Sigmoid colon (tissue), 7 donors: ENCODE measurements at places on chromosomes 1 and 21. TPM values are rescaled to one million over a fixed set of nuclear protein-coding genes. Genes with fewer than 3 reads are reported as not detected.

DNA sequence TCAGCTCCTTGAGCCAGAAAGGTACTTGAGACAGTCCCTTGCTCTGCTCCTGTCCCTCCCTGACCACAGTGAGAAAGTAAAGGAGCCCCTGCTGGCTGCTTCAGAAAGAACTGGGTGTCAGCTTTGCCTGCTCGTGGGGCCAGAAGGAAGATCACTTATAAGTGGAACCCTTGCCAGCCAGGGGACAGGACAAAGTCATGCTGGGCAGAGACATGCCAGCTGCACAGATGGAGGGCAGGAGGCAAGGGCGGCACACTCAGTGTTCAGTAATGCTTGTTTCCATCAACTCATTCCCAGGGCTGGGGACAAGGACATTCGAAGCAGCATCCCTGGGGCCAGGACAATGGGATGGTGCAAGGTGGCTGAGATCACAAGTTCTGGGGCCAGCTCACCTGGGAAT is 41.8 kb downstream of the NTPCR start:
- no peaks in the 10 kb centered on the region for H3K36me3 ChIP-seq
- H3K4me3 ChIP-seq = no peak overlapping the region
- no peak overlapping the region for H3K27ac ChIP-seq
- no peak for DNase-seq

DNA sequence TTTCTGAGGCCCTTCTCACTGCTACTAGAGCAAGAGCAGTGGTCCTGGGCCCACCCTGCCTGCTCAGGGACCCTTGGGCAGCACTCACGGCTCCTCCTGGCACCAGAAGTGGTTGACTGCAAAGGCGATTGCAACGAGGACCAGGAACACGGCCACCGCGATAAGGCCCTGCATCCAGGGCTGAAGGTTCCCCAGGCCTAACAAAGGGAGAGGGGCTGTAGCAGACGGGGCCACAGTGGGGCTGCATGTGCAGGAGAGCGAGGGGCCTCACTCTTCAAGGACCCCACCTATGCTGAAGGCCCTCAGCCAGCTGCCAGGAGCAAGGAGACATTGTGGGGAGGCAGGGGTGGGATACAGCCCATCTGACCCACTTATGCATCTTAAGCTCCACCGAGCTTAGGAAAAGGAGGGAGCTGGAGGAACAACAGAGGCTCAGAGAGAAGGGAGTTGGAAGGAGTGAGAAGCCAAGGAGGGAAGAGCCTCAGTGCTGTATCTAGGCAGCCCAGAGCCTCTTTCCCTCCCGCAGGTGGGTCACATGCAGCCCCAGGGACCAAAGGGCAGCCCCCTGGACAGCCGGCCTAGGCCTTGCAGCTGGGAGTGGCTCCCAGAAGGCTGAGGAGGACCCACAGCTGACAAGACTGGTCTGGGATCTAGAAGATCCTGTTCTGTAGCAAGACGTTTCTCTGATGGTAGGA is 2.5 kb downstream of the PDZK1IP1 start:
- no peaks in the 10 kb centered on the region for H3K36me3 ChIP-seq
- no peak overlapping the region for H3K4me3 ChIP-seq
- no peak for DNase-seq
- H3K27ac ChIP-seq = no peak overlapping the region
- no peaks in the 10 kb centered on the region for H3K4me1 ChIP-seq

Gene ATXN7L2
- total RNA-seq = 2.5 TPM

- H3K27me3 ChIP-seq = no peaks in the 10 kb centered on the region
- H3K27ac ChIP-seq = no peak overlapping the region
- H3K4me3 ChIP-seq = no peak overlapping the region
- no peak for DNase-seq
- H3K4me1 ChIP-seq = no peaks in the 10 kb centered on the region
- H3K36me3 ChIP-seq = no peaks in the 10 kb centered on the region
Observed at GRCh38 chr1:67393240-67393639, 37.0 kb downstream of the SERBP1 start.

DNA sequence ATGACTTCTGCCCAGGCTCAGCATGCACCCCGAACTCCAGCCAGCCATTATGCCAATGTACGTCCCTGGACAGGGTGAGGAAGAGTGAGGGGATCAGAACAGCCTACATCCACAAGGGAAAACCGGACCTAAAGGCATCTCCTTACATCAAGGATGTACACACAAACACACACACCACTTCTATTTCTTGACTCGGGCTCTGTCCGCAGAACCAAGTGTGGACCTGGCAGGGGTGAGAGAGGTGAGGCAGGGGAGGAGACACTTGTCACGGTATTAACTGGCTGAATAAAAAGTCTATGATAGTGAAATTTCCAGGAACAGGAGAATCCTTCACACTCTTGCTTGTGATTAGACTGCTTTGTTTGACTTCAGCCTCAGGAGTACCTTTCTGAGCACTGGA is 2.3 kb downstream of the LMOD1 start:
- peaks cover 22% of the 10 kb centered on the region for H3K36me3 ChIP-seq
- H3K27ac ChIP-seq = peak overlapping the region; percentile 91
- H3K4me3 ChIP-seq = peak overlapping the region; percentile 73
- H3K4me1 ChIP-seq = peaks cover 31% of the 10 kb centered on the region

Gene TXNDC12
- total RNA-seq = 26.5 TPM

DNA sequence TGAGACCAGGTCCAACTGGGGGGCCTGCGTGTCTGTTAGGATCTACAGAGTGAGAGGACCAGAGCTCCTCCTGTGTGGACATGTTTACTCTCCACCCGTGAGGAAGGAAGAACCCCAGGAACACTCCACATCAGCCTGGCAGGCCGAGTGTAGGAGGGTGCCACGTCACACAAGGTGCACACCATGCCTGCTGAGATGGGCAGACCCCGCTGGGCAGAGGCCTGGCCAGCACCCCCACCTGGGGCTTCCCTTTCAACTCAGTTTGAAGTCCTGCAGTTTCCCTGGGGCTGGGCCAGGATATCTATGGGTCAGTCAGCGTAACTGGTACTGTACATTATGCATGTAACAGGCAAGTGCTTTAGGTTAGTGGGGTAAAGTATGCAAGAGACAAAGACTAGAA is 30.1 kb upstream of the PCBP3 start:
- no peak overlapping the region for H3K4me3 ChIP-seq
- no peak for DNase-seq
- H3K27ac ChIP-seq = no peak overlapping the region
- no peaks in the 10 kb centered on the region for H3K36me3 ChIP-seq

- H3K4me1 ChIP-seq = no peaks in the 10 kb centered on the region
- H3K27ac ChIP-seq = no peak overlapping the region
- H3K4me3 ChIP-seq = no peak overlapping the region
- no peak for DNase-seq
- no peaks in the 10 kb centered on the region for H3K27me3 ChIP-seq
Observed at GRCh38 chr1:231964961-231965360, 338.4 kb downstream of the DISC1 start.

- H3K27me3 ChIP-seq = no peaks in the 10 kb centered on the region
- DNase-seq = no peak
- H3K4me3 ChIP-seq = no peak overlapping the region
- H3K4me1 ChIP-seq = no peaks in the 10 kb centered on the region
- H3K27ac ChIP-seq = no peak overlapping the region
- no peaks in the 10 kb centered on the region for H3K36me3 ChIP-seq
Observed at GRCh38 chr1:229896306-229896705, 170.7 kb upstream of the GALNT2 start.
